ENCODE measurements at places on chromosomes 2 and 18.
A peak's percentile ranks its signal among the peaks of the same experiment; 100 is the strongest.

DNA sequence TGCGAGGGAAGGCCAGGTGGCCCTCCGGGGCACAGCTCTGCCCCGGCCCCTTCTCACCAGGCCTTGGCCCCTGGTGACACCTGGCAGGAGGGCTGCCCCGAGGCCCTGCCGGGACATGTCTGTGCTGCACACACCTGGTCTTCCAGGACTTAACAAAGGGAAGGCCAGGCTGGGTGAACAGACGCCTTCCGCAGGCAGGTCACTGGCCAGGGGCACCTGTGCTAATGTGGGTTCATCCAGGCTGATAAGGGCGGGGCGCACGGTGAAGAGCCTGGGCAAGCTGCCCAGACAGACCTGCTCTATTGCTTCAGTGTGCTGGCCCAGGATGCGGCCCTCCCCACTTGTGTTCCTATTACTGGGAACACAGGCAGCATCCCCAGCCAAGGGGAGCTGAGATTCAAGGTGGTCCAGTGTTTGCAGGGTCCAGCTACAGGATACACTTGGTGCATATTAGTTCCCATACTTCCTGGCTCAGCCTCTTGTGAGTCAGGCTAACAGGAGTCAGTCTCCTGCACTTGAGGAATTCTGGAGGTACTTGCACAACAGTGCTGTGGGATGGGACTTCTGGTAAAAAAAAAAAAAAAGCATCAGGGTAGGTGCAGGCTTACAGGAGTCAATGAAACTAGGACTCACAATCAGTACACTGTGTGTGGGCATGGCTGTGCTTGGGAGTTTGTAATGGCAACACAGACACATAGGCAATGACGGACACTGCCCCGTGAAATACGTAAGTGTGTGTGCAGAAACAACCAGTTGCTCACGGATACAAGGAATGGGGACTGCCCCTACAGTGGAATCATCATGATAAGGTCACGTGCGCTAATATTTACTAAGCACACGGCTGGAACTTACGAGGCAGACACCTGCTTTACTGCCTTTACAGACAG, 261.4 kb downstream of the TWIST2 start:
- DNase-seq = no peak

DNA sequence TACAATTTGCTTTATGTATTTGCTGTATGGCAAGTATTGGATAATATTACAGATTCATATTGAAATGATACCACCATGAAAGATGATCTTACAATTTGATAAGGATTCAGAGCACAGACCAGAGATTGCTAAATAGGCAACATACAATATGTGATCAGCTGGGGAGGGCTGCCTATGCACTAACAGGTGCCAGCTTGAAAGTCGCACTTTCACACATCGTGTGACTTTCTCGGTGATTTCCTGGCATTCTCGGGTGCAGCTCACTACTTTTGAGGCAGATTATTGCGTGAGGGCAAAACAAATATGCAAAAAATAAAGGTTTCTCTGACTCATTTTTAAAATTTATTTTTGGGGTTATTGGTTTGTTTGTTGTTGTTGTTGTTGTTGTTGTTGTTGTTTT, 36.0 kb downstream of the RBMS1 start:
- DNase-seq = no peak

DNA sequence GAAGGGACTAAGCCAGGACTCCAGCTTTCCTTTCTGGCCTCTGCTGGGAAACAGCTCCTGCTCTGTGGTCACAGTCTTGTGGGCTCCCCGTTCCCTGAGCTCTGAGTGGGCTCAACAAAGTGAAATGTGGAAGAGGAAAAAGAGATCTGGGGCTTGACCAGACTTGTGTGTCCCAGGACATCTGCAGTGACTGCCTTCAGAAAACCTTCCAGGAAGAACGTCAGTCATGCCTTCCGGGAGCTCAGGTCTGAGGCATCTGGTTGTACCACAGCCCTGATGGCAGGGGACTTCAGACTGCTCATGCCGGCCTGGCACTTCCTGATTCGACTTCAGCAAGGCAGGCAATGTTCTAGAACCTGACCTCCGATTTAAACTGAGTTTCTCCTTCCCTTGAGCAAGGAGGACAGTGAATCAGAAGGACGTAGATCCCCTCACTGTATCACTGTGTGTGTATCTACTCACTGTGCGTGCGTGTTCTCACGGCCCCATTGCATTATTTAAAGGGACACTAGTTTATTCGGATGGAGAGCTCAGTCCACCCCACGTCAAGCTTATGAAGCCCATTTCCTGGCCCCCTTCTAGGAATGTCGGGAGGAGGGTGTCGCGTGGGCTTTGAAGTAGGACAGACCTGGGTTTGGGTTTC, 548 bp upstream of the FBLN7 start:
- no peak for DNase-seq

DNA sequence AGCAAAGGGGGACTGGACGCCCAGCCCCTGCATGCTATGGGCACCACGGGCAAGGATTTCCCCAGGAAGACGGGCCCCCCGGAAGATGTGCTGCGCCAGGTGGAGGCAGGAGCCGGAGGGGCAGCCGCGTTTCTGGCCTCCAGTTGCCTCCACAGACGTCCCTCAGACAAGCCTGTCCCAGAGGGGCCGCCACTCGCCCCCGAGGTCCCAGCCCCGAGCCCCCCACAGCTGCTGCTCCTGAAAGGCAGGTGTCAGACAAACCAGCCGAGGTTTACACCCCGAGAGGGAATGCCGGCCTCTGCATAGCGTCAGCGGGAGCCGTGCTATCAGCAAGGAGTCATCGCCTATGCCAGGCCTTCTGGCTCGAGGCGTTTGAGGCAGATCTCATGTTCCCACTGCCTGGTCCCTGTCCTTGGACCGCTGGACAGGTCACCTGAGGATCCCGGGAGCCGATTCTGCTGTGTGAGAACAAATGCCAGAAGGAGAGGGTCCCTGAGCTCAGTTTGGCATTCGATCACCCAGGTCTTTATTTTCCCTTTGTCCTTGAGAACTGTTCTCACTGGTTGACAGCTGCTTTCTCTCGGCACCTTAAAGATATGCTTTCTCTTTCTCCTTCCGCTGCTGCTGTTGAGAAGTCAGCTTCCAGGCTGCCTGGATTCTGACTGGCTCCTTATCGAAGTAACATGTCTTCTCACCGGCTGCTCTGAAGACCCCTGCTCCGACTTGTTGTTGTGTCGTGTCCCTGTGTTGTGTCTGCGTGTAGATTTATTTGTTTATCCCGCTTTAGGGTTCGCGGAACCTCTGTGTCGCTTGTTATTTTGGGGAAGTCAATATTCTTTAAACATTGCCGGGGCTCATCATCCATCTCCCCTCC, 20.6 kb downstream of the CROCC2 start:
- peak; percentile 4 for DNase-seq

DNA sequence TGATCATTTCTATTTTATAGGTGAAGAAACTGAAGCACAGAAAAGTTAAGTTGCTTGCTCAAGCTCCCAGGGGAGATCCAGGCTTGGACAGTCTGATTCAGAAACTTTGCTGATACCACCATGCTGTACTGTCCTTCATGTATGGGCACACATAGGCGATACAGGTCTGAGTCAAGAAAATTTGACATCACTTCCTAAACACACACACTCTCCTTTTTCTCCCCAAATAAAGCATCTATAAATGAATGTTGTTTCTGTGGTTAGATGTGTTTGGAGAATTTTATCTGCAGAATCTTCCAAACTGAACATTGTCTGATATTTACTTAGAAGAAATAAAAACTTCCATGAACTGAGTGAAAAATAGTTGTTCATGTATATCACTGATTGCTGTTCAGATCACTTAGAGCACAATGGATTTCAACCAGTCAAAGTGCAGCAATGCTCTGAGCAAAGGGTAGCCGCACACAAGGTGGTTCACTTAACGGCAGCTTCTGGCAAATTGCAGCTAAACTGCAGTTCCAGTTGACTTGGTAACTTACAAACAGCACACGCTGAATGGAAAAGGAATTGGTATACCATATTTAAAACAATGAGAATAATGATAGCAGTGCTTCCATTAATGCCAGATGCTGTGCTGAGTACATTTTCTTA, 10.0 kb upstream of the AGFG1 start:
- no peak for DNase-seq

All from WERI-Rb-1 (cell line).